ENCODE measurements at places on chromosomes 3 and 15.
A peak's percentile ranks its signal among the peaks of the same experiment; 100 is the strongest.

- DNase-seq: no peak
Observed at GRCh38 chr3:127238602-127239001, 45.7 kb downstream of the PRR23E start.

- peak; percentile 58 for DNase-seq
Observed at GRCh38 chr3:18425641-18426257, 610 bp upstream of the SATB1 start.

GRCh38 chr15:69280783-69281182 lies 17.9 kb upstream of the PAQR5 start:
- DNase-seq: no peak

GRCh38 chr3:189297932-189298331 lies 126.2 kb downstream of the TPRG1 start:
- no peak for DNase-seq

DNA sequence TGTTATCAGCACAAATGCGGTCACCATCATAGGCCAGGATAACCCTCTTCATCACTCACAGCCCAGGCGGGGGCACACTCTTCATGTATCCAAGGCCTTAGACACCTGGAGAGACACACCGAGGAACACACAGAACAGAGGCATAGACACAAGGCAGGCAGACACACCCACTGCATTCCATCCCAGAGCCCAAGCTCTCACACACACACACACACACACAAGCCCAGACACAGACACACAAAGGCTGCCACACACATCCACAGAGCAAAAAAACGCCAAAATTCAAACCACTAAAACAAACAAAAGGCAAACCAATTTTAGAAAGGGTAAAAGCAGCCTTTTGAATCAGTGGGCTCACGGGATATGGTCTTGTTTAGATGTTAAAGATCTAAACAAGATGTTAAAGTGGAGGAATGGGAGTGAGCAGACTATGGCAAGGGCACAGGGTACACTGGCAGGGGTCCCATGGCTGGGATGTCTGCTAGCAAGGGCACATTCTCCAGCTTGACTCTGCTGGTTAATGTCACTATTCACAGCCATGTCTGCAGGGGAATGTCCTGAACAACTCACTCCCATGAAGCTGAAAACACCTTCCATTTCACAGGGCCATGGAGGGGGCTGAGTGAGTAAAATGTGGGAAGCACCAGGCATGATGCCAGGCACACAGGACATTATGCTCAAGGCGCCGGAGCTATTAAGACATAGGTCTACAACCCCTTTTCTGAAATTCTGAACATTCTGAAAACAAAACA lies 14.9 kb upstream of the CRABP1 start:
- no peak for DNase-seq

- no peak for DNase-seq
Observed at GRCh38 chr3:28860307-28860706, 420.6 kb upstream of the RBMS3 start.

GRCh38 chr3:99012051-99012450 lies 110.6 kb upstream of the DCBLD2 start:
- no peak for DNase-seq

- DNase-seq: no peak
Observed at GRCh38 chr3:30538791-30539190, 67.6 kb upstream of the TGFBR2 start.

- DNase-seq: no peak
Observed at GRCh38 chr3:64827431-64827830, 139.6 kb upstream of the ADAMTS9 start.

- DNase-seq: peak; percentile 35
Observed at GRCh38 chr3:196528639-196529233, 13.6 kb upstream of the SMCO1 start.

GRCh38 chr3:66406831-66407610 lies 93.8 kb downstream of the LRIG1 start:
- no peak for DNase-seq

- no peak for DNase-seq
Observed at GRCh38 chr15:35465783-35466182, 80.2 kb downstream of the DPH6 start.

DNA sequence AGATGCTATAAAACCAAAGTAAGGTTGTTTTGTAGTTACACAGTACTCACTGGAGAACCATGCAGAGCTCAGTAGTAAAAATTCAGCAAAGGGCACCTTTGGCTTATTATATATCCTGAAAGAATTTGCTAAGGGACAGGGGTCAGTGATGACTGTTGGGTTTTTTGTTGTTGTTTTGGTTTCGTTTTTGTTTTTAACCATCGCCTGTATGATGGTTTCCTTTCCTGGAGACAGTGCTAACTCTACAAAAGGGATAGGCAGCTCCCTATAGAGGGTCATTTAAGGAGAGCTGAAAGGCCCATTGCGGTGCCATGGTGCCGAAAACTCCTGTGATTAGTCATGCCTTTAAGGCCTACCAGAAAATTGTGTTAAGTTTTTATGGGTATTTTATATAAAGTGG lies 118.2 kb upstream of the GOLIM4 start:
- no peak for DNase-seq
